Activated T-cell treated with anti-CD3 and anti-CD28 coated beads for 48 hours (primary cell): ENCODE measurements at places on chromosomes 2 and 18.

DNA sequence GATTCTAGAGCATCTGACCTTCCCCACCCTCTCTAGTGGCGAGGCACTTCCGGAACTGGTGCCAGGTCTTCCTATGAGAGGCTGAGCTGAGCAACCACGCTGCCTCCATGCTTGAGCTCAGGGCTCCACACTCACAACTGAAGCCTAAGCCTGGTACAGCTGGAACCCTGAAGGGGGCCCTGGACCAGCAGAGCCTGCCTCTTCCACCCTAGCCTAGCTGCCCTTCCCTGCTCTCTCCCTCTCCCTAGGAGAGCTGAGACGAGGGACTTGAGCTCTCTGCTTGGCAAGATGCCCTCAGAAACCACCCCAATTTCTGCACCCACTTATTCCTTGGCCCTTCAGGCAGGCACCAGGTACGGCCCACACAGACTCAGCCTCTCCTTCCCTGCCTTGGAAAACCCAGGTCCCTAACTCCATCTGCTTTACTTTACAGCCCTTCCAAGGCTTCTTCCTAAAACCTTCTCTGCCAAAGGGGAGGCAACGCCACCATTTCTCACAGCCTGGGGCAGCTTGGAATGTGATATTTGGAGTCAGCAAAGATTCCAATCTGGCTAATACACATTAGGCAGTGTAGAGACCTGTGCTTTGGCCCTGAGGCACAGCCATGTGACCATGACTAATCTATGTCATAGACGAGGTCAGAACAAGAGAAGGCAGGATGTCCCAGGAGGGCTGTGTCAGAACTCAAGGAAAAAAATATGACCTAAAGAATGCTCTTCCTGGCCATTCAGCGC is 18.8 kb downstream of the COX7A2L start:
- DNase-seq = no peak

GRCh38 chr18:79366177-79367094 is 29.3 kb upstream of the NFATC1 start:
- no peak for DNase-seq

- no peak for DNase-seq
Observed at GRCh38 chr2:7902251-7902765, 779.5 kb upstream of the ID2 start.

- no peak for DNase-seq
Observed at GRCh38 chr18:75213611-75214331, 3.2 kb downstream of the TSHZ1 start.

- DNase-seq = no peak
Observed at GRCh38 chr2:128596396-128597120, 277.9 kb upstream of the HS6ST1 start.

DNA sequence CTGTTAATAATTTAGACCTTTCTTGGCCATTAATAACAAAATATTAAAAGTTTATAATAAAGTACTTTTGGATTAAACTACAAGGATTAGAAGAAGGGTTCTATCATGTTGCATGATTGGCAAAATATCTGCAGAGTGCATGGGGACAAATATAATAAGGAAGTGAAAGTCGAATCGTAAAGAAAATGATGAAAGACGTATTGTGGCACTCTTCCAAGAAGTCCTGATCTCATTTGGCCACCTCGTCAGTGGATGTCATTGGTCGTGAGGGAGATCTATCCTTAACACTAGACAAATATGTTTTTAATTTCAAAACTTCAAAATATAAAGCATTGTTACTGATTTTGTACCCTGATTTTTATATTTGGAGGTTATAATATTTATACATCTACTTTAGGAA is 197.7 kb upstream of the STON1 start:
- DNase-seq = no peak

DNA sequence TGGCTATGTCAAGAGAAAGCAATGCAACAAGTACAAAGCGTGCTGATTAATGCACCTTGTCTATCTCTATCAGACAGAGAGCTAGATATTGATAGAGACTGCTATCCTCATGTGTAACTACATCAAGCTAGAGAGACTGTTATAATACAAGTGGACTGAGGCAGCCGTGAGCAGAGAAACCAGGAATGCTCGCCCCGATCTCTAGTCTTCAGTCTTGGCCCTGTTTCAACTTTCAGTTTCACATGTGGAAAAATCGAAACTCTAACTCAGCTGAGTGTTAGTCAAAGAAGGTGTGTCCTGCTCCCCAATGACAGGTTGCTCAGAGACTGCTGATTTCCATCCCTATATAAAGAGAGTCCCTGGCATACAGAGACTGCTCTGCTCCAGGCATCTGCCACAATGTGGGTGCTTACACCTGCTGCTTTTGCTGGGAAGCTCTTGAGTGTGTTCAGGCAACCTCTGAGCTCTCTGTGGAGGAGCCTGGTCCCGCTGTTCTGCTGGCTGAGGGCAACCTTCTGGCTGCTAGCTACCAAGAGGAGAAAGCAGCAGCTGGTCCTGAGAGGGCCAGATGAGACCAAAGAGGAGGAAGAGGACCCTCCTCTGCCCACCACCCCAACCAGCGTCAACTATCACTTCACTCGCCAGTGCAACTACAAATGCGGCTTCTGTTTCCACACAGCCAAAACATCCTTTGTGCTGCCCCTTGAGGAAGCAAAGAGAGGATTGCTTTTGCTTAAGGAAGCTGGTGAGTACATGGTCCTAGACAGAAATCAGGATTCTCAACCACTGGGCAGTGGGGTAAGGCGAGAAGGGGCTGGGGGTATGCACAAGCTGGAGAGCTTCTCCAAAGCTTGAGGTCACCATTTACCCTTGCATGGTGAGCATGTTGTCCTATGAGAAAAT is at the start of gene RSAD2:
Gene RSAD2, plus strand, starts transcription at position 376 of the 903 bp plus-strand sequence. Its CDS starts 24 bp downstream, at position 400.
- DNase-seq = no peak

DNA sequence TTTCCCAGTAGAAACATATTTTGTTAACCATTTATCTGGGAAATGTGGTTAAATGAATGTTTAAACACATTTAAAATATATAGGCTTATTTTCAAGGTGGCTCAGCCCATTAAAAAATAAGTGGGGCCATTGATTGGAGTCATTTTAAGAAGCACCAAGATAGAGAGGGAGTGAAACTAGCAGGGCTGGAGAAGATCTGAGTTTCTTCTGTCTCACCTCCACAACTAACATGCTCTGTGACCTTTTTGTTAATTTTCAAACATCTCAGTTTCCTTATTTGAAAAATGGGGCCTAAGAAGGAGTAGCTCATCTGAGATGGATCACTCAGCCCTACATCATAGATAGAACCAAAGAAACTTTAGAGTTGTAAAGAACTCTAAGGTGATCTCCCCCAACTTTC is 254.8 kb downstream of the KCNS3 start:
- no peak for DNase-seq

DNA sequence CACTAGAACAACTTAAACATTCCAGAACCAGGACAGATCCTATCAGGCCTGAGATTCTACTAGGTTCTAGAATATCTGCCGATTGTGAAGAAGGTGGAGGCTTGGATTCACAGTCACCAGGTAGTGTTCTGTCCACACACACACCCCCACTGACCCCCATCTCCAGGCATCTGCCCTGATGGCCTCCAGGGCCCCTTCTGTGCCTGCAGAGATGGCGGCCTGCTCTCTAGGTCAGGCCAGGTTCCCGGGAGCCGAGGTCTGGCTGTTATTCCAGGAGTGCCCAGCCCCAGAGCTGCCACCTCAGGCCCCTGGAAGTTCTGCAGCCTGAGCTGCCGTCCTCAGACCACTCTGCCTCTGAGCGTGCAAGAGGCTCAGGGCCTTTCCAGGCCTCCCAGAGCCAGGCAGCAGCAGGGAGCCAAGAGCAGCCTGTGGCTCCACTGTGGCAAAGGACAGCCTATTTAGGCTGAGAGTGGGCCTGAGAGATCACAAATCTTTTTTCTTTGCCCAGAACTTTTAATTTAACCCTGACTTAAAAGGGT is 96.2 kb upstream of the ASAP2 start:
- DNase-seq = no peak

DNA sequence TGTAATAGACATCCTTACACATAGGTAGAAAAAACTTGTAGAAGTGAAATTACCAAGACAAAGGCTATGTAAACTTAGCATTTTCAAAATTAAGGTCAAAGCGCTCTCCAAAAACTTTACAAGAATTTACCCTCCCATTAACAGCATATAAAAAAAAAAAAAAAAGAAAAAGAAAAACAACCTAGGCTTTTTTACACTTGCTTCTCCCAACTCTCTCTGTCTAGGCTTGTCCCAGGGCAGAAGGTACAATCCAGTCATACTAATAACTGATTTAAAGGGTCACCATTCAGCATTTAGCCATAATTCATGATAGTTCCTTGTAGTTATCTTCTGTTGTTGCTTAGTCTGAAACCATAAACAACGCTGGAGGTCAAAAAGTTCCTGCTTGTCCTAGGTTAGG is 130.5 kb downstream of the BCL2 start:
- DNase-seq = no peak

DNA sequence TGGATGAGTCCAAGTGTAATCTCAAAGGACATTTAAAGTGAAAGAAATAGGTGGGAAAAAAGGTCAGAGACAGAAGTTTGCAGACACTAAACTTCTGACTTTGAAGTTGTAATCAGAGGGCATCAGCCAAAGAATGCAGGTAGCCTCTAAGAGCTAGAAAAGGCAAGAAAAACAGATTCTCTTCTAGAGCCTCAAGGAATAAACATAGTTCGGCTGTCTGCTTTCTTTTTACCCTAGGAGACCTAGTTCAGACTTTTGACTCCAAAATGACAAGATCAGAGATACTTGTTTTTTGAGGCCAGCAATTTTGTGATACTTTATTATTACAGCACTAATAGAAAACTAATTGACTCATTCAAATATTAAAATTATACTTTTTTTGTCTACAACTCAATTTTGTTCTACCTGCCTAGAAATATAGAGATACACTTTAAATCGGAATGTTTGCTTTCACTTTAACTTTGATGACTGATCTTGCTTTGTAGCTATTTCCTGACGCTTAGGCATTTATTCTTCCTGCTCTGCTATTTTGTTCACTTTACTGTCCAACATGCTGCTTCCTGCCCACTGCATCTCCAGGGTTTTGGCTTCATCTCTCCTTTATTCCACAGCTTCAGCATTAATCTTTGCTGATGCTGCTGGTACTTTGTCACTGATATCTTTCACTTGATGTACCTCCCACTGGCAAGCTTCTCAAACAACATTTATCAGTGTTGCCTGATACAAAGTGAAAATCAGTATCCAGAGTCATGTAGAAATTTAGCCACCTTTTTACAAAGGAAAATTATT is 272.5 kb downstream of the DSEL start:
- DNase-seq = no peak

DNA sequence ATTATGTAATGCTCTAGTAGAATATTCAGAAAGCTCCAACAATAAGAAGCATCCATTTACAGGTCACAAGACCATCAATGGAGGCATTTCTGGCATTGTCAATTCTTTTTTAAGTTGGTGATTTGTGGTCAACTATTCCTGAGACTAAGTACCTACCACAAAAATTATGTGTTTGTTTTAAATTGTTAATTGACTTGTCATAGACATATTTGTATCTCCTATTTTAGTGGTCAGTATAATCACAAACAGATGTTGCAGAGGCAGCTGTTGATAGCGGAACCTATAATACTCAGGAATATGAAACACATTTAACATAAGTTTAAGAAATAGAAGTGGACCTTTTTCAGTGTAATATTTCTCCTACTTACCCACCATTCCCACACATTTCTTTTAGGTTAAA is 430.1 kb downstream of the CCDC85A start:
- DNase-seq = no peak

DNA sequence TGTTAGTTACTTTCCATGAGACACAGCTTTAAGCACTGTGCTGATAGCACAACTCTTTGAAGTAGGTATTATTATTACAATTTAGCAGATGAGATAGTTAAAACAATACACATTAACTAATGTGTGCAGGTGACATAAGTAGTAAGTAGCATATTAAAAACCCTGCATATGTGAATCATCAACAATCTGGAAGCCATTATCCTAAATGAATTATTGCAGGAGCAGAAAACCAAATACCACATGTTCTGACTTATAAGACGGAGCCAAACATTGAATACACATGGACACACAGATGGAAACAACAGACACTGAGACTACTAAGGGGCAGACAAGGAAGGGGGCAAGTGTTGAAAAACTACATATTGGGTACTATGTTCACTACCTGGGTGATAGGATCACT is 300.3 kb upstream of the GULP1 start:
- no peak for DNase-seq

DNA sequence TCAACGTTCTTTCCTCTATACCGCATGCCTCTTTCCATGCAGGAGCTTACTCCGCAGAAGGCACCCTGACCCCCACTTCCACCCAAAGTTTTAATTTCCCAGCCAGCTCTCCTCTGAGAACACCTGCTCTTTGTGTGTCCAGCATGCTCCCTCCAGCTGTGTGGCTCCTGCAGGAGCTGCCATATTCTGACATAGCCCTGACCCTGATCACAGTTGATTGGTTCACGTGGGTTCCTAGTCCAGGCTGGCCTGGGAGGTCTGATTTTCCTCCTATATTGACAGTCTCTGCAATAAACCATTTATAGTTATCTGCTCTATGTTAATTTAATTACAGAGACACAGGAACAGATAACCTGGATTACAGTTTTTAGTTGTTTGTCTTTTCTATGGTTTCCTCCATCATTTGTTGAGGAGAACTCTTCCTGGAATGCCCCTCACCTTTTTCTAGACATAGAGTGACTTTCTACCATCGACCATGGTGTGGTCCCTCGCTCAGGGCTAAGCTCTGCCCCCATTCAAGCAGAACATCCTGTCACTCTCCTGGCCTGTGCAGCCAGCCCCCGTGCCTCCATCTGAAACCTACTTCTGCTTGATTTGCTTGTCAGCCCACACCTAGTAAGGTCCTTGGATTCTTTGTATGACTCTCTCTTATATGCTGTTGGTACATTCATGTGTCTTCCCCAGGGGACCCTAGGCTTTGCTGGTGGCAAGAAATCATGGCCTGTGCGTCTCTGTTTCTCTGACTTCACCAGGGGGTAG is 231.5 kb downstream of the LPIN1 start:
- no peak for DNase-seq

DNA sequence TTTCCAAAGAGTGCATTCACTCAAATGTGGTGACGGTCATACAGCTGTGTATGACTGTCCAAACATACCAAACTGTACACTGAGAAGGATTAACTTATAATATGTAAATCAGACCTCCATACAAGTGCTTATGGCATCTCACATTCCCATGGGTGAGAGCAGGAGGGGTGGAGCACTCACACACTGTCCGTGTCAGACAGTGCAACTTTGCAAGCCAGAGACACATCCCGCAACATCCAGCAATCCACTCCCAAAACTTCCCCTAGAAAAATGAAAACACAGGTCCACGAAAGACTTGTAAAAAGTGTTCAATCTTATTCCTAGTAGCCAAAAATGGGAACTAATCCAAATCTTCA is 36.4 kb downstream of the FAM168B start:
- DNase-seq = no peak

DNA sequence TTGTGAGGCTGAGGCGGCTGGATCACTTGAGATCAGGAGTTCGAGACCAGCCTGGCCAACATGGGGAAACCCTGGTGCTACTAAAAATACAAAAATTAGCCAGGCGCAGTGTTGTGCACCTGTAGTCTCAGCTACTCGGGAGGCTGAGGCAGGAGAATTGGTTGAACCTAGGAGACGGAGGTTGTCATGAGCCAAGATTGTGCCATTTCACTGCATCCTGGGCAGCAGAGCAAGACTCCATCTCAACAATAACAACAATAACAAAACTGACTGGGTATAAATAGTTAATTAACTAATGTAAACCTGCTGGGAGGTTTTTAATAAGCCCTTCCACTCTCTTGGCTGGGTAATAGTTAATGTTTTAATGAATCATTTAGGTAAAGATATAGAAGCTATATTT is 7.8 kb downstream of the SULT6B1 start:
- no peak for DNase-seq

- no peak for DNase-seq
Observed at GRCh38 chr2:126749537-126749936, 93.6 kb downstream of the GYPC start.

- DNase-seq = no peak
Observed at GRCh38 chr2:239831001-239831731, 194.0 kb downstream of the NDUFA10 start.
